ENCODE measurements at places on chromosomes 11 and 22.

GRCh38 chr11:68890490-68891231, 13.0 kb downstream of the MRPL21 start:
- DNase-seq, result peak; percentile 52
- H3K27me3 ChIP-seq, result no peaks in the 10 kb centered on the region
- H3K36me3 ChIP-seq, result peaks cover 51% of the 10 kb centered on the region
- H3K4me1 ChIP-seq, result peaks cover 15% of the 10 kb centered on the region
- H3K27ac ChIP-seq, result peak overlapping the region; percentile 56

DNA sequence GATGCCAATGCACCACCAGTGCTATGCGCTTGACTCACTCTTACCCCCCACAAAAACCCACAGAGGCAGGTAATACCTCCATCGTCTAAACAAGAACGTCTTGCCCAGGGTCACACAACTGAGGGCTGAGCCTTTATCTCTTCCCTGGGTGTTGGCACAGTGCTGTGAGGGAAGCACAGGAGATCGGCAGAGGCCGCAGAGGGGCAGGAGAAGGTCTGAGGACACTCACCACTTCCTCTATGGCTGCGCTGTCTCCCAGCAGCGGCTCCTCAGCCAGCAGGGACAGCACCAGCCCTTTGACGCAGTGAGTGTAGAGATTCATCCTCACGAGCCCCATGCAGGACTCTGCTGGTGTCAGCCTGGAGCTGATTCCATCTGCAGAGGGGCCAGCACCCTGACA, 19.9 kb downstream of the HPS4 start:
- H3K27ac ChIP-seq, result no peak overlapping the region
- peaks cover 98% of the 10 kb centered on the region for H3K36me3 ChIP-seq
- no peak for DNase-seq
- H3K4me1 ChIP-seq, result no peaks in the 10 kb centered on the region
- no peak overlapping the region for H3K4me3 ChIP-seq

- H3K27ac ChIP-seq, result peak overlapping the region; percentile 89
- DNase-seq, result no peak
These were observed 908 bp downstream of the NADSYN1 start for GRCh38 chr11:71453918-71454304.

GRCh38 chr11:2731130-2732125, 31.6 kb upstream of the KCNQ1OT1 start:
- no peak overlapping the region for H3K27ac ChIP-seq
- no peaks in the 10 kb centered on the region for H3K4me1 ChIP-seq
- DNase-seq, result no peak
- H3K27me3 ChIP-seq, result no peaks in the 10 kb centered on the region
- H3K36me3 ChIP-seq, result no peaks in the 10 kb centered on the region

DNA sequence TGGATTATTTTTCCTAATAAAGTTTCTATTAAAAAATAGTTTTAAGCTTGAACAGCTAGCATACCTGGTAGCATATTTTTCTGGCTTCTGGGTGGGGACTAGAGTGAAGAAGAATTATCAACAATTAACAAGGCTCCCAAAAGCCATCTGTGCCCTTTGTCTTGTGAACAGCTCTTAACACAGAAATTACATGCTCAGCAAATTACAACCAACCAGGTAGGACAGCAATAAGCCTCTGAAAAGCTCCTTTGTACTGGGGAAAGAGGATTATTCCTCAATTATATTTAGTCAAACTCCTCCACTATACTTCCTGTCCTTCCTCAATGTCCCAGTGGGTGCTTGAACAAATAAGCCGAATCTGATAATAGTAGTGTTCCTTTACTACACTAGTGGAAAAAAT, 162.8 kb downstream of the RAB38 start:
- no peaks in the 10 kb centered on the region for H3K27me3 ChIP-seq
- H3K4me1 ChIP-seq, result no peaks in the 10 kb centered on the region
- no peaks in the 10 kb centered on the region for H3K36me3 ChIP-seq
- no peak overlapping the region for H3K27ac ChIP-seq
- H3K4me3 ChIP-seq, result no peak overlapping the region
- no peak for DNase-seq

DNA sequence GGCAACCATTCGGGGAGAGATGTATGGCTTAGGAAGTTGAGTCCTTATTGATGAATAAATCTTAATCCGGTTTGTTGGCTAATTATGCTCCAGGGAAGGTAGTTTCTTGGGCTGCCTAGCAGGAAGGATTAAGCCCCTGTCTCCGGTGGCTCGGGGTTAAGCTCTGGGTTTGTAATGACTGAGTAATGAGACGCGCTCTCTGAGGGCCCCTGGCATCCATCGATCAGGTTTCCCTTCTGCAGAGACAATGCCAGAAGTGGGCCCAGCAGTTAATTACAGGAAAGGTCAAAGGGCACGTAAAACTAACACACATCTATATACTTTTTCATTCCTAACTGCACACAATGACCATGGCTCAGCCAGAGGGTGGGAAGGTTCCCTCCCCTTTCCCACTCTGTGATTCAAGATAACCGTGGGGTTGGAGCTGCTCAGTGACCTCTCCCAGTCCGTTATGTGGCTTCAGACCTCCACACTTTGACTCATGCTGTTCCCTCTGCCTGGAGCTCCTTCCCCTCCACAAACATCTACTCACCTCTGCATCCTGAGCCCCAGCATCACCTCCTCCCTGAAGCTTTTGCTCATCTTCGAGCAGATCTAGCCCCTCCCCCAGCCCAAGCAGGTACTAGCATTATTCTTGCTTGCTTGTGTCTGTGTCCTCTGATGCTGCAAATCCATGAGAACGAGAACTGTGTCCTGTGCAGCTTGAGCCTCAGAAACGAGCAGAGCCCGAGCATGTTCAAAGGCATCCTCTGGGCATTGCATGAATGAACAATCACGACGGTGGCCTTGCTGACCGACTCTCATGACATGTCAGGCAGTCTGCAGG, 16.6 kb downstream of the SCUBE1 start:
- no peak for DNase-seq
- no peak overlapping the region for H3K4me3 ChIP-seq
- no peaks in the 10 kb centered on the region for H3K36me3 ChIP-seq
- H3K4me1 ChIP-seq, result no peaks in the 10 kb centered on the region

GRCh38 chr11:126608658-126609057, 253.2 kb downstream of the ST3GAL4 start:
- H3K27me3 ChIP-seq, result peaks cover 6% of the 10 kb centered on the region
- no peak overlapping the region for H3K27ac ChIP-seq
- no peaks in the 10 kb centered on the region for H3K4me1 ChIP-seq
- no peaks in the 10 kb centered on the region for H3K36me3 ChIP-seq
- H3K4me3 ChIP-seq, result no peak overlapping the region

DNA sequence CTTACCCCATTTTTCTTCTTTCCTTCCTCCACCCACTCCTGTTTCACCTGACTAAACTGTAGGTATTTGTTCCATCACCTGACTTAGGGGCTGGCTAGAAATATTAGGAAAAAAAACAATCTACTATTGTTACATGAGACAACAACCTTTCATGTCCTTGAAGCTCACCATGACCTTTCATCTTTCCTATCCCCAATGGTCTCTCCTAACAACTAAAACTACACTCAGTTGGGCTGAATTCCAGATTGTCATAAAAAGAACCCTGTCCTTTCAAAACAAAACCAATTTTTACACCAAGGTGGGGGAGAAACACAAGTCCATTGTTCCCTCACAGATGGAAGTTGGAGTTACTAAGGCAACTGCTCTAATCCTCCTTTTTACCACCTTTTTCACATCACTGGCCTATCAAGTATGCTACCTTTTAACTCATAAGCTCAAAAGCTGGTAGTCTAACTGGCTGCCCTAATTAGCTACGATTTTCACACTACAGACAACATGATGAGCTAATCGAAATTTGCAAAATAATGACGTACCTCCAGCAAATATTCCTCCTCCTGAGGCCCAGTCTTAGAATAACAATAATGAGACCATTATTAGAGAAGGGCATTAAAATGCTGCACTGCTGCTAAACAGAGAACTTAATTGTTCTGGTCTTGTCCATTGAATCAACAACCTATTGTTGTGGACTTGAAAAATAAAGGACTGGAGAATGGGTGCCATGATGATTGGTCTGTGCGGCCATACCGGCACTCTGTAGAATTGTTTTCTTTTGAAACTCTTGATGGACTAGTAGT, 46.5 kb upstream of the SOX6 start:
- no peak overlapping the region for H3K27ac ChIP-seq
- H3K36me3 ChIP-seq, result no peaks in the 10 kb centered on the region
- H3K27me3 ChIP-seq, result no peaks in the 10 kb centered on the region
- no peaks in the 10 kb centered on the region for H3K4me1 ChIP-seq
- no peak for DNase-seq
- H3K4me3 ChIP-seq, result no peak overlapping the region

DNA sequence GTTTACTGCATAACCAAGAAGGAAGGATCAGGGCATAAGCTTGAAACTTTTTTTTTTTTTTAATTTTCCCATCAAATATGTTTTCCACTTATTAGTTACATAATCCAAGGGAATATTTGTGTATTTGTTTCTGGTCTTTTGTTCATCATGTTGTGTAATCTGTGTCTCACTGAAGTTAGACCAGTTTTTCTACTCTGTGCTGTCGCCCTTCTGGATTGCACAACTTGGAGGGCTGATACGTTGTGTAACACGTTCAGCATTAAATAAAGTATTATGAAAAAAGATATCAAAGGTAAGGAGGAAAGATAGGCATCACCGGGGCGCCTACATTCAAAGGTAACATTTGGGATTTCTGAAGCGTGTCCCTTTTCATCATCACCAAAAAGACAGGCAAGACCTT, 3.3 kb upstream of the E2F8 start:
- H3K27me3 ChIP-seq, result peaks cover 40% of the 10 kb centered on the region
- H3K4me3 ChIP-seq, result no peak overlapping the region
- no peak for DNase-seq
- H3K4me1 ChIP-seq, result peaks cover 34% of the 10 kb centered on the region
- H3K36me3 ChIP-seq, result no peaks in the 10 kb centered on the region

Measured in lower lobe of right lung (tissue), 2 donors.